ENCODE measurements at places on chromosomes 7 and 10.

GRCh38 chr10:17665747-17666146 lies 21.8 kb downstream of the STAM start:
- no peak for DNase-seq

DNA sequence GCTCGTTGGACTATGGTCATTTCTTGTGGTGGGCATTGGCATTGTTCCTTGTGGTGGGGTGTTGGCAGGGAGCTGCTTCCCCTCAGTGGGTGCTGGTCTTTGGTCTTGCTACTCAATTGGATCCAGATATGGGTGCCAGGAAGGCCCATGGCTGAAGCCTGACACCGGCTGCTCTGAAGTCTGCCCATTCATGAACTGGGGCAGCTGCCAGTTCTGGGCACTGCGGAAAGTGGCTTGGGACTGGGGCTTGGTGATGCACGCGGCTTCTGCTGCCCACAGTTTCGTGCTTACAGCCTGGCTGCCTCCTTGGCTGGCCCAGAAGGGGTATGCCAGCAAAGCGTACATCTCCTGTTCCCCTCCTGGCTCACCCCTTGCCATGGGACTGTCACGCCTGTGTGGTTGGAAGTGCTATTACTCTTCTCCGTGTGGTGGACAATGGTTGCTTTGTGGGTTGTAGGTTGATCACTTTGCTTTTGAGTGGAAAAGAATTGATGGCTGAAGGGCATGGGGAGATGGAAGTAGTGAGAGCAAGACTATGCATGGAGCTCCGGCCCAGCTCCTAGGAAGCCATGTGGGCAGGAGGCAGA lies 54.7 kb downstream of the ADAMTS14 start:
- no peak for DNase-seq

DNA sequence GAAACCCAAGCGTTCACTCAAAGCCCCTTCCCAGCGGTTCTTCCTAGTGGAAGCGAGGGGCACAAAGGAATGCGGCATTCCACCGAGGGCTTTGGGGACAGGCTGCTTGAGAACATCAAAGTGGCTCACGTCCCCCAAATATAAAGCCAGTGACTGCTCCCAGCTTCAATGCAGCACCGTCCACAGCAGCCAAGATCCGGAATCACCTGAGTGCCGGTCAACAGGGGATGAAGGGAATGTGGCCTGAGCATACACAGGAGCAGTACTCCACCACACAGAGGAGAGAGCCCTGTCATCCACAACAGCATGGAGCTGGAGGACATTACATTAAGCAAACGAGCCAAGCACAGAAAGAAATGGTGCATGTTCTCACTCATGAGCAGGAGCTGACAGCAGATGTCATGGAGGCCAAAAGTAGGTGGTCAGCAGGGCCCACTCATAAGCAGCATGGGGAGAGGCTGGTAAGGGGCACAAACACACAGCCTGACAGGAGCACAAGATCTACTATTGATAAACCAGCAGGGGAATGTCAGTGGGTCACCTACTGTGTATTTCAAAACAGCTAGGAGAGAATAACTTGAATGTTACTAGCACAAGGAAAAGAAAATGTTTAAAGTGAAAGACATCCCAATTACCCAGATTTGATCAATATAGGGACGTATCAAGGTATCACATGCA lies 79.5 kb downstream of the DIP2C start:
- DNase-seq: no peak

GRCh38 chr10:30928742-30929141 lies 102.9 kb downstream of the ZNF438 start:
- DNase-seq: no peak

DNA sequence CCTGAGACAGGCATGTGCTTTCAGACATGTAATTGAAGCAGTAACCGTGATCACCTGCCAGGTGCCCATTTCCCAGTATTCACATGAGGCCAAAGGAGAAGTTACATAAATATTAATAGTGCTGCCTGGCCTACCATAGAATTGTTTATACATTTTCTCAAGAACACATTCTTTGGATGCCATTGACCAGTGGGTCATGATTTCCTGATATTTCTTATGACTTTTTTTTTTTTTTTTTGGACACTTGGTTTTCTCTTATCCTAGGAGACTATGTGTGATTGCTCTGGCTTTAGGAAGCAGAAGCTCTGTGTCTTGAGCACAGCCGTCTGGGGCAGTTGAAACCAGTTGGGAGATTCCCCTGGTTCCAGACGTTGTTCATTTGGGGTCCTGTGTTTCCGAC lies 143.9 kb upstream of the NPS start:
- no peak for DNase-seq

- no peak for DNase-seq
Observed at GRCh38 chr7:30900053-30900452, 11.6 kb upstream of the AQP1 start.

DNA sequence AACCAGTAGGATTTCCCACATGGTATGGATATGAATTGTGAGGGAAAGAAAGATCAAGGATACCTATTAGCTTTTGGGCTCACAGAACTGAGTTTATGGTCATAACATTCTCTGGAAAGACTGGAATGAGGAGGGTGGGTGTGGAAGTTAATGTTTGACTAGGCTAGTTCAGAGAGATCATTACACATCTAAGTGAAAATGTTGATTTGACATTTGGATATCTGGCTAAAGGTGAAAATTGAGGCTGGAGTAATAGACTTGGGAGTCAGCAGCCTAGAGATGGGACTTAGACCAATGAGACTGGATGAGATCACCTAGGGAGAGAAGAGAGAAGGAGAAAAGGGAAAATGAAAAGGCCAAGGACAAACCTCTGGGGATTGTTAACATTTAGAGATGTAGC lies 437.3 kb downstream of the CCSER2 start:
- DNase-seq: no peak

- no peak for DNase-seq
Observed at GRCh38 chr10:34507217-34507616, 307.9 kb downstream of the PARD3 start.

DNA sequence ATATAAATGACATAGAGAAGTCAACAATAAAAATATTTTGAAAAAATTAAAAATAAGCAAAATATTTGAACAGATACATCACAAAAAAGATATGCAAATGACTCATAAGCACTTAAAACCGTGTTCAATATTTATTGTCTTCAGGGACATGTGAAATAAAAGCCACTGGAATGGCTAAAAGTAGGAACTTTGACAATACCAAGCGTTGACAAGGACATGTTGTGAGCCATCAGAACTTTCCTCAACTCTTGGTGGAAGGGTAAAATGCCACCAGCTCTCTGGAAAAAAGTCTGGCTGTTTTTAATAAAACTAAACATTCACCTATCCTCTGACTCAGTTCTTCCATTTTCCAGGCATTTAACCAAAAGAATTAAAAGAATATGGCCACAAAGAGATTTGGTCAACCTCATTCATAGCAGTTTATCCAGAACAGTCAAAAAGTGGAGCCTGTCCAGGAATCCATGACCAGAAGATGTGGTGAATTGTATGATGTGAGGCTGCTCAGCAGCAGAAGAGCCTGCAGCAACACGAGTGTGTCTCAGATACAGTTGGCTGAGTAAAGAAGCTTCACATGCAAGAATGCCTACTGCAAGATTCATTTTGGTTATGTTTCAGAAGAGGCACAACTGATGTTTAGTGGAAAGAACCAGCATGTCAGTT lies 7.1 kb upstream of the KLF6 start:
- no peak for DNase-seq

- no peak for DNase-seq
Observed at GRCh38 chr10:46273506-46274477, 13.0 kb upstream of the ANTXRL start.

- DNase-seq: no peak
Observed at GRCh38 chr7:77738871-77739270, 42.6 kb downstream of the RSBN1L start.

DNA sequence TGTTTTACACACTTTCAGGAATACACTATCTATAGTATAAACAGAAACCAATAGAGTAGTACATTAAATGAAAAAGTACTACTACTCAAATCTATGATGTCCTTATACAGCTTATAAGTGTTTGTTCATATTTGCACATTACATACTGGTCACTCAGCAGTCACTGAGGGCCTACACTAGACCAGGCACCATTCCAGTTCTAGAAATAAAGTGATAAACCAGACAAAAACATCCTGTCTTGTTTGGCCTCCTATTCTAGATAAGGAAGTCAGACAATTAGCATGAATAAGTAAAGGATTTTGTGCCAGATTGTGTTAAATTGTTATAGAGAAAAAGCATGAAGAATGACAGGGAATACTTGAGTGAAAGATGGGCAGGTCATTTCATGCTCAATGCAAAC lies 219.0 kb downstream of the CRPPA start:
- no peak for DNase-seq

DNA sequence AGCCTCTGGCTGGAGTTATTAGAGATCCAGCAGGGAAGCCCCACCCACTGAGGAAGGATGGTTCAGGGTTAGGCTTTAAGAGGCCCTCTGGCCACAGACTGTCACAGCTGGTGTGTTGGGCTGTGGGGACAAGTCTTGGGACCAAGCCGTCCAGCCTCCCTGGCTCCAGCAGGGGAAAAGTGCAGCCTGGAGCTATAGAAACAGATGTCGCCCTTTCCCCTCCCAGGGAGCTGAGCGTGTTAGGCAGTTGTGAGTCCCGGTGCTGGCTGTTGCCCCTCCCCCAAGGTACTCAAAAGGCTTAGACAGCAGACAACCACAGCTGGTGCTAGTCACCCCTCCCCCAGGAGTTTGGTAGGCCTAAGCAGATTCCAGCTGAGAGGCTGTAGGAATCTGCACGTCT lies 143.4 kb downstream of the TMEM168 start:
- no peak for DNase-seq

DNA sequence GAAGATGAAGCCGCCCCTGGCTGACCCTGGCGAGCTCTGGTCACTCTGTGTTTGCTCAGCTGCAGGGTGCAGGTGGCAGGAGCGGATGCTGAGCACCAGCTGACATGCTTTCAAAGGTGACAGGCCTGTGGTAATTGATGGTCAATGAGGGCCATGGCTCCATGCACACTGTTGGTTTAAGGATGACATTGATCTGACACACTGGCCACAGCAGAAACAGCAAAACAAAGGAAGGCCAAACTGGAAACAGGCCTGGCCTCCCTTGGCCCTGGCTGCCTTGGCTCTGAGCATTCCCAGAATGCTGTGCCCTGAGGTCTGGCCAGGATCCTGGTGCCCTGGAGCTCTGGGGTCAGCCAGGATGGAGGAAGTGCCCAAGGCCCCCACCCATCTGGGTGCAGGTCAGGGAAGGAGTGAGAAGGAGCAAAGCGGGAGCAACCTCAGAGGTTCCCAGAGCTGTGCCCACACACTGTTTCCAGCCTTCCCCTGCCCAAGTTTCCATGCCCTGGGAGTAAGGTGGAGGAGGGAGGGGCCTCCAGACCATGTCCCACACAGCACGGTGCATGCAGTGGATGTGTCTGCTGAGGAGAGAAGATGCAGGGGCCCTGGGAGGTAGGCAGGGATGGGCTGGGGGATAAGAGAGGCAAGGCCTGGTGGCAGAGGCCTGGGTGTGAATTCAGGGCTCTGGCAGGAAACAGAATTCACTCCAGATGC lies 302.2 kb downstream of the RPS24 start:
- DNase-seq: no peak

- DNase-seq: no peak
Observed at GRCh38 chr7:150587551-150587950, 20.4 kb downstream of the GIMAP4 start.

GRCh38 chr7:142930126-142930730 lies 3.3 kb downstream of the TRPV5 start:
- no peak for DNase-seq

DNA sequence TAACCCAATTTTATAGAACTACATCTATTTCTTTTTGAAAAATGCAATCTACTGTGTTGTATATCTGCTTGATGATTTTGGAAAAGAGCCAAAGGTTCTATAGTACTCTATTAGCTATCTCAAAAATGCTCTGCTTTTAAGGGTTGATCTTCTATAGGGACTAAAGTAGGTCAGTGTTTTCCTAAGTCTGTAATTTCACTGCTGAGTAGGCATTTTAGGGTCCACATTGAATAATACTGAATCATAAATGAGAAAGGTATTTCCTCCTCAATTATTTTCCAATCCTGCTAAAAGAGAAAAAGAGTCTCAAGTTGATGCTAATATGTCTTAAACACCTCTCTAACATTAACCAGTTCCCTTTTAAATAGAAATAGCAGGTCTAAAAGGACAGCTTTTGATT lies 244.2 kb downstream of the LHFPL3 start:
- no peak for DNase-seq

DNA sequence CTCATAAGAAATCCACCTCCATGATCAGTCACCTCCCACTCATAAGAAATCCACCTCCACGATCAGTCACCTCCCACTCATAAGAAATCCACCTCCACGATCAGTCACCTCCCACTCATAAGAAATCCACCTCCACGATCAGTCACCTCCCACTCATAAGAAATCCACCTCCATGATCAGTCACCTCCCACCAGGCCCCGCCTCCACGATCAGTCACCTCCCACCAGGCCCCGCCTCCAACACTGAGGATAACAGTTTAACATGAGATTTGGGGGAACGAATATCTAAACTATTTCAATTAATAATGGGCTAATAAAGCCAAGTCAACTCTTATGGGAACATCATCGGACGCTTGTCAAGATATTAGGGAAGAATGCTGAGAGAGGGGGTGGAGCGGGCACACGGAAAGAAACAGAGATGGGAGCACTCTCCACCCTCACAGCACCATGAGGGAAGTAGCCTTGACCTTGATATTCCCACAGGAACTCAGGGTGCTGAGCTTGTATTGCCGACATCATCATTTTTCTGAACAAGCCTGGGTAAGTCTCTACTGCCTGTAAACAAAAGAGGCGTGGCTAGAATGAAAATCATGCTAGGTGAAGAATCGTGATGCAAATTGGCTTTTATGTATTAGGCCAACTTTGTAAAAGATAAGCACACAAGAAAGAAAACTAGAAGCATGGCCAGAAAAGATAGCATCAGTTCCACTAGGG lies 303.5 kb upstream of the KLF6 start:
- no peak for DNase-seq

DNA sequence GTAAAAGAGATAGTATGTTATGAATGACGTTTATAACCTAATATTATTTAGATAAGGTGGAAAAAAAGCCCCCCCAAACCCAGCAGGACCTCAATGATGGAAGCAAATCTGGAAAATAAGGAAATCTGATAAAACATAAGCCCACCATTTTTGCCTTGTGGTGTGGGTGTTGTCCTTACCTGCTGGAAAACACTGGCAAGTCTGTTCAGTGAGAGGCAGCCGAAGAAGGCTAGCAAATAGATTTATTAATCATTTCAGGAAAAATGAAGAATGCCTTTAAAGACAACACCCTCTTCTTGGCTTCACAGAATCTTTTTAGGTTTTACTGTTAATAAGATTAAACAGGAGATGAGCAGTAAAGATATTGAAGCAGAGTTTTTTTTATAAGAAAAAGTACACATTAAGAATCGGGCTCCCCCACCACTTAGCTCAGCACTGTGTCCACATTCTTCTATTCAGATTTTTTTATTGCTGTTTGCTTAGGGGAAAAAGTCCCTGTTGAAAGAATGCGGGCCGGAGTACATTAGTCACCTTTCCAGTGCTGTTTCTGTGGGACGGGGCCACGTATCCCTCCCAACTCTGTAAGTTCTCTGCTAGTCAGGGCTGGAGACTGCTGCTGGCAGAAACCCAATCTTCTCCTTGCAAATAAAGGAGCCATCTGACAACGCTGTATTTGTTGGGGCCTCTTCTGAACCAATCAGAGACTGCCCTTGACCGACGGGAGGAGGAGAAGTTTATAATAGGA lies 104.1 kb downstream of the EVX1 start:
- no peak for DNase-seq

GRCh38 chr7:12728192-12728538 lies 40.7 kb downstream of the ARL4A start:
- no peak for DNase-seq

GRCh38 chr7:157431173-157431950 lies 94.6 kb downstream of the DNAJB6 start:
- DNase-seq: no peak

- no peak for DNase-seq
Observed at GRCh38 chr7:47254081-47254977, 327.6 kb downstream of the TNS3 start.

GRCh38 chr7:25059576-25059975 lies 65.5 kb downstream of the CYCS start:
- DNase-seq: no peak

Measured in GM12878 (cell line).